Activated naive CD8-positive, alpha-beta T cell treated with anti-CD3 and anti-CD28 coated beads, Interleukin-2, amount 10 ng/mL, durations not matched to agents 7 days and 5 days (primary cell): ENCODE measurements at places on chromosomes 6 and 20.

DNA sequence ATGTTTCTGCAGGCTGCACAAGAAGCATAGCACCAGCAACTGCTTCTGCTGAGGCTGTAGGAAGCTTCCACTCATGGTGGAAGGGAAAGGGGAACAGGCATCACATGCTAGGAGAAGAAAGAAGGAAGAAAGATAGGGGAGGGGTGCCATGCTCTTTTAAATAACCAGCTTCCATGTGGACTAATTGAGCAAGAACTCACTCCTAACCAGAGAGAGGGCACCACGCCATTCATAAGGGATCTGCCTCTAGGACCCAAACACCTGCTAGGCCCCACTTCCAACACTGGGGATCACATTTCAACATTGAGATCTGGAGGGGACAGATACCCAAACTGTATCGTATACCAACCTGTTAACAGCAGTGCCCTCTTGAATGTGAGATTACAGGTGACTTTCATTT, 46.9 kb upstream of the ARMC2 start:
- H3K36me3 ChIP-seq = peaks cover 1% of the 10 kb centered on the region
- no peak overlapping the region for H3K27ac ChIP-seq
- no peak overlapping the region for H3K4me3 ChIP-seq
- peaks cover 7% of the 10 kb centered on the region for H3K27me3 ChIP-seq

- H3K27me3 ChIP-seq = no peaks in the 10 kb centered on the region
- no peak for DNase-seq
- no peak overlapping the region for H3K4me3 ChIP-seq
- H3K27ac ChIP-seq = no peak overlapping the region
- no peaks in the 10 kb centered on the region for H3K36me3 ChIP-seq
- H3K4me1 ChIP-seq = no peaks in the 10 kb centered on the region
These were observed 60.8 kb downstream of the CD24 start for GRCh38 chr6:106913676-106914280.

DNA sequence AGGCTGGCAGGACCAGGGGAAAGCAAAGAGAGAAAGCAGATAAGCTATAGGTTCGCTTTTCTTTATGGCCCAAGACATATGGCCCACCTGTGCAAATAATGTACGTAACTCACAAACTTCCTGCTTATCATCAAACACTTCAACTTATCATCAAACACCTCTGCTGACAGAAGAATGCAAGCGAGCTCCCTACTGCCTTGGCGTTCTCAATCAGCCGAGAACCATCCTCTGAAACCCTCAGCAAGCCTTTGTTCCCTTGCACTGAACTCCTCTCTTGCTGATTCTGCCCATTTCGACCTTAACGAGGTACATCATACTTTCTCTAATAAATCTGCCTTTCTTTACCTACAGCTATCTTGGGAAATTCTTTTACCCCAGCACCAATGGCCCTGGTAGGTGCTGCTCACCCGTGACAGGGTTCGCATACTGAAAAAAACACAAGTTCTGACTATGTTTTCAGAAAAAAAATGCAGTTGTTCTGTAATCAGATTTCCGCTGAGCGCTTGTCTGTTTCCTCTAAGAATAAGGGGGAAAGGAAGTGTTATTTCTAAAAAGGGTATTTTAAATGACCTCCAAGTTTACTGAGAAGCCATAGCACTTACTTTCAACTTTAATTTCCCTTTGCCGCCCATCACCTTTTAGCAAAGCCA, 28.3 kb downstream of the SERPINB6 start:
- H3K27me3 ChIP-seq = no peaks in the 10 kb centered on the region
- no peak for DNase-seq
- H3K4me3 ChIP-seq = peak overlapping the region; percentile 78
- H3K27ac ChIP-seq = peak overlapping the region; percentile 93
- H3K4me1 ChIP-seq = peaks cover 27% of the 10 kb centered on the region

DNA sequence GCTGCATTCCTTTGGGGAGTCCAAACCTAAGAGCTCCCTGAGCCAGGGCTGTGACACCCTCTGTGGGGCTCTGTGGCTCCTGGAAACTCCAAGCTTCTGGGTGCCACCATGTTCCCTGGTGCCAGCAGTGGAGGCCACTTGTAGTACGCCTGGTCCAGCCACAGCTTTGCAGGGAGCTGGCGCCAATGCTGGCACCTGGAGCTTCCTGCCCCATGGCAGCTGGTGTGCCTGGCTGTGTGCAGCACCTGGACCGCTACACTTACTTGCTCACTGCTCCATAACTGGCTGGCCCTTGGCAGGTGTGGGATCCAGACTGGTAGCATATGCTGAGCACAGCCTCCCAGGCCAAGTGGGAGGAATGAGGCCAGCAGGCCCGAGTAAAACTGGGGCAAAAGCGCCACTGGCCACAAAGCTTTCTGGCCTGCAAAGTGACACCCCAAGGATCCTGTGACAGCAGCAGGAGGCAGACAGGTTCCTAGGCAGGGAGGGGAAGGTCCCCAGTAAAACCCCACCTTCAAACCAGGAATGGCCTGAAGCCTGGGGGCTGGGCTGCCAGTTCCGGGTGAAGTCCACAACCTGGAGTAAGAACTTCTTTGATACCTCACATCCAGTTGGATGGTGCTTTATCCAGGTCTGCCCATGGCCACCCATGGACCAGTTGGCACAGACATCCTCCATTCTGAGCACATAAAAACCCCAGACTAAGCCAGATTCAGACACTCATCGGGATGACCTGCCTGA, 461.0 kb downstream of the TBC1D32 start:
- DNase-seq = no peak
- no peak overlapping the region for H3K27ac ChIP-seq
- H3K4me3 ChIP-seq = no peak overlapping the region
- H3K27me3 ChIP-seq = no peaks in the 10 kb centered on the region

DNA sequence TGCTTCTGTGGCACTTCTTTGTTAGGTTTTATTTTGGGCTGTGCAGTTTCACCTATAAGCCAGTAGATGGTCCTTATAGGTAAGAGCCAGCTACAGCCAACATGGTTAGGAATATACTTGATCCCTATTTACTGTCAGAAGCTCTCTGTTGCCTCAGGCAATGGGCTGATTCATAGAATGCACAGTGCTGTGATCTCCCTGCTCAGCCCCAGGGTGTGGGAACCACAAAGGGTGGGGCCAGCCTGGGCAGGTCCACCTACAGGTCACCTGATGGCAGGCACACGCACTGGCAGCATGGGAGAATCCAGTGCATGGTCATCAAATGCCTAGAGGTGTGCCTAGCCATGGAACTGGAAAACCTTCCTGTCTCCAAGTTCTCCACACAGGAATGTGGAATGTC, 191.9 kb downstream of the MOXD1 start:
- DNase-seq = no peak
- peaks cover 10% of the 10 kb centered on the region for H3K27me3 ChIP-seq
- H3K27ac ChIP-seq = no peak overlapping the region
- no peaks in the 10 kb centered on the region for H3K4me1 ChIP-seq
- H3K4me3 ChIP-seq = no peak overlapping the region

DNA sequence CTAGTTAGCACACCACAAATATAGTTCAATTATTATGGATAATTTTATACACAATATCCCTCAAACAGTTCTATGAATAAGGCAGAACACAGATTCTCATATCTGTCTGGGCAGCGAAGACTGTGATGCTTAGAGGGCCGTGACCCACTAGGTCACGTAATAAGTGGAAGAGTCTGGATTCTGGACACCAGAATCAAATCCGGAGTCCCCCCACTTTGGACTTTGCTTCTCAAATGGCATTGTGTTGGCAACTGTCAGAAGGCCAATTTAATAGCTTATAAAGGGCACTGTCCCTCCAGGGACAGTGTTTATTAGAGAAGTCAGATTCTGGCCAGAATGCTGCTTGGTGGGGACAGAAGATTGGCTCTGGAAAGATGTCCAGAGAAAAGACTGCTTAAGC, 6.8 kb upstream of the CCDC167 start:
- peaks cover 2% of the 10 kb centered on the region for H3K27me3 ChIP-seq
- no peaks in the 10 kb centered on the region for H3K36me3 ChIP-seq
- no peak overlapping the region for H3K27ac ChIP-seq
- DNase-seq = no peak
